ENCODE measurements at places on chromosomes 6 and 20.

DNA sequence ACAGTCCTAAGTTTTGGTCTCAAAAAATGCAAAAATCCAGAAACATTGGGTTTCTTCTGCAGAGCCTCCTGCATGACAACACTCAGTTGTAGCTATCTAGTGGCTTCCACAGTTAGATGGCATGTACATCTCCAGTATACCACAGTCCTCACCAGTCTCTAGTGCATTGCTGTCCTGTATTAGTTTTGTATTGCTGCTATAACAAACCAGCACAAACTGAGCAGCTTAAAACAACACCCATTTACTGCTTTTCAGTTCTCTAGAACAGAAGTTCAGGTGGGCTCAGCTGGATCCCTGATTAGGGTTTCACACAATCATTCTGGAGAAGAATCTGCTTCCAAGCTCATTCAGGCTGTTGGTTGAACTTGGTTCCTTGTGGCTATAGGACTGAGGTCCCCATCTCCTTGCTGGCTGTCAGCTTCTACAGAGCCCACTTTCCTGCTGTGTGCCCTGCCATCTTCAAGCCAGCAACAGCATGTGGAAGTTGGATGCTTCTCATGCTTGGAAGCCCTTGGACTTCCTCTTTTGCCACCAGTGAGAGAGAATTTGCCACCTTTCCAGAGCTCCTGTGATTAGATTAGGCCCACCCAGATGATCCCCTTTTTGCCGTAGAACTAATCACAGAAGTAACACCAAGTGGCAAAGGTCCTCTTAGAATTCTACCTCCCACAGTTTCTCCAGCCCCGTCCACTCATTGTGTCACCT is 48.9 kb upstream of the TBC1D7 start:
- peak; percentile 64 for DNase-seq

- DNase-seq = peak; percentile 89
Measured at GRCh38 chr6:35089935-35090505, 51.1 kb downstream of the TCP11 start.

DNA sequence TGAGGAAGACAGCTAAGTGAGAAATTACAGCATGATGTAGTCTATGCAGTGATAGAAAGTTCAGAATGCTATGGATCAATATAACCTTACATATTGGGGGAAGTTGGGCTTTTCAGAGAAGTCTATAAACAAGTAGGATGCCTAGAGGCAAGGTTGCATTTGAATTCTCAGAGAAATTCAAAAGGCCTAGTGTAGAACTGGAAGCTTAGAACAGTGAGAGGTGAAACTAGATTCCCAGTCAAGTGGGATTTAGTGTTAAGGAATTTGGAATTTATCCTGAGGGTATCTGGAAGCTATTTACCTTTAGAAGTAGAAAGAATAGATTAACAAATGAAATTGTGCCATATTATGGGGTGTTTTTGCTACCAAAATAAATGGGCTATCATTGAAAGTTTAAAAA is 4.3 kb downstream of the CENPW start:
- no peak for DNase-seq

DNA sequence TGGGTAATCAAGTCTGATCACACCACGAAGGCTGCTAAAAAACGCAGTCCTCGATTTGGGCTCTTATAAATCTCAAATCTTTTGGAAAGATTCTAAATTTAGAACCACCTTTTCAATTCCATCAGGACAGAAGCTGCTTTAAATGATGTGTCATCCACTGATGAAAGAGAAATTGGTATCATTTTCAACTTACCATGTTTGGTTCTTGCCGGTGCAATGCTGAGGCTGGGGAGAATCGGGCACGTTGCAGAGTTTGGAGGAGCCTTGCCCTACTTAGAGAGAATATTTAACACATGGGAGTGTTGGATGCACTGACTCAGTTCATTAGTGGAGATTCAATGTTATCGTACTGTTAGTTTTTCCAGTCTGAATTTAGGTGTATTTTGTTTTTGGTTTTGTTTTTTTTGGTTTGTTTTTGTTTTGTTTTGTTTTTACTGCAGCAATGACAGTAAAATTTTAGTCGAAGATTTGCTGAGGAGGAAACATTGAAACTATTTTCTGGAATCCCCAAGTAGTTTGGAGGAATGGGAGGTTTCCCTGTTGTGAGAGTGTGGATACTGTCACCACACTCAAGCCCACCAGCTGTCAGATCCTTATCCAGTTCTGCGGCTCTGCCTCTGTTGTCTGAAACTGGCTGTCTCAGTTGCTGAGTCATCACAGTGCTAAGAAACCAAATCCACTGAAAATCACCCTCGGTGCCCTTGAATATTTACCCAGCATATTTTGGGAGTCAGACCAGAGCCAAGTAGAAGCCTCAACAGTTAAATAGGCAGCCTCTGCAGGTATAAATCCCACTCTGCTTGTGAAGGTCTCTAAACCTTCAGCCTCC is 497.0 kb downstream of the BTBD3 start:
- DNase-seq = no peak

DNA sequence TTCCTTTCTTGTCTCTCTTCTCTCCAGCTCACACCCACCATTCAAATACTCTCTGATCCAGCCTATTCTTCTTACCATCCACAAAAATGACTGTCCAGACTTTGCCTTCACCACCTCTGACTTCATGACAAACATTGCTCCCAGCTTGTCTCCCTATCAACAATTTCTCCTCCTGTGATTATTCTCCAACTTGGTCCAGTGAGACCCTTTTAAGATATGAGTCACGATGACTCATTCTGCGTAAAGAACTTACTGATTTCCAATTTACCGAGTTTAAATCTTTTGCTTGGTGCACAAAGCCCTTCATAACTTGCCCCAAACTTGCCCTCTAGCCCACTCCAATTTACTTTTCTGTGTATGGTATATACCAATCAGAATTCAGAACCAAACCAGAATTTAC is 833.2 kb downstream of the MAFB start:
- DNase-seq = no peak

GRCh38 chr6:137848672-137849071 is 18.4 kb upstream of the TNFAIP3 start:
- no peak for DNase-seq

DNA sequence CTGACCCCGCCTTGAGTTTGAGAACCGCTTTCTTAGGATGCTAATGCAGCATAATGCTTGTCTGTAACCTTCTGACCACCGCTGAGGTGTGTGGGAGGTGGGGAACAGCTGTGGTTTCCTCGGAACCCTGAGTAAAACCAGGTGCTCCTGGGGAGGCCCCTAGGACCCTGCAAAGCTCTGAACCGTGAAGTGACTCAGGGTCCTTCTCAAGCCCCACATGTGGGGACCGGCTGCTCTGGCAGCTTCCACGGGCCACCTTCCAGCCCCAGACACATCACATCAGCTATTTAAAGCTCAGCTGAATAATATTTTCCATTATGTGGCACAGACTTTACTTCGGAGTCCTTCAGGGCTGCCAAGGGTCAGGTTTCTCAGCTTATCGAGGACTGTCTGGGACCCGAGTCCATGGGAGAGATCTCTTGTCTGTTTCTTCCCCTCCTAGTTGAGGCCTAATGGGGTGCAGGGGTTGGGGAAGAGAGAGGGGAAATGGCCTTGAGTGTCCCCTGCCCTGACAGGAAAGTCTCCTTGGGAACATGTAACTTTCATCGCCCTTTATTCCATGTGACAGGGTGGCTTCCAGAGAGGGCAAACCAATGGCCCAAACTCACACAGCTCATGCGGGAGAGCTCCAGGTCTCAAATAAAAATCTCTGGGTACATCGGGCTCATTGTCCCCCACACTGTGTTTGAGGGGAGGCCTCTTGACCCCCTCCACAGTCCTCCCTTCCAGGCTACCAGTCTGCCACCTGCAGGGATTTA is 186.1 kb upstream of the SLC24A3 start:
- no peak for DNase-seq

- no peak for DNase-seq
Measured at GRCh38 chr6:4084444-4085331, 5.8 kb upstream of the FAM217A start.

GRCh38 chr20:10259166-10259565 is 40.5 kb downstream of the SNAP25 start:
- no peak for DNase-seq

DNA sequence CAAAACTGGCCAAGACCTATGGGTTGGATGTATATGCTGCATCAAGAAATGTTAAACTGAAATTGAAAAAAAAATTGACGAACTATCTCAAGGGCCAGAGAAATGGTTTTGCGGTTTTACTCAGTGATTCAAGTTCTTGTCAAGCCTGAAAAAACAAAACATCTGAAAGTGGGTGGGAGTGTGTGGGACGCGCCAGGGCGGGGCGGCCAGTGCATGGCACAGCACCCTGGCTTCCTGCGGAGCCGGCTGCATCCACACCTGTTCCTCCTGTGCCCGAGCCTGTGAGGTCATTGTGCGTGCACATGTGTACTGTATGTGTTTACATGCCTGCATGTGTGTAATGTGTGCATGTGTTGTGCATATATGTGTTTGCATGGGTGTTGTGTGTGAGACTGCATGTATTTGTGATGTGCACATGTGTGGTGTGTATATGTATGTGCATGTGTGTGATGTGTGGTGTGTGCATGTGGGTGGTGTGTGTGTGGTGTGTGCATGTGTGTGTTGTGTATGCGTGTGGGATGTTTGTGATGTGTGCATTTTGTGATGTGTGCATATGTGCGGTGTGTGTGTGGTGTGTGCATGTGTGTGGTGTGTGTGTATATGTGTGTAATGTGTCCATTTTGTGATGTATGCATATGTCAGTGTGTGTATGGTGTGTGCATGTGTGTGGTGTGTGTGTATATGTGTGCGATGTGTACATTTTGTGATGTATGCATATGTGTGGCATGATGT is 59.8 kb downstream of the CDH4 start:
- DNase-seq = no peak

DNA sequence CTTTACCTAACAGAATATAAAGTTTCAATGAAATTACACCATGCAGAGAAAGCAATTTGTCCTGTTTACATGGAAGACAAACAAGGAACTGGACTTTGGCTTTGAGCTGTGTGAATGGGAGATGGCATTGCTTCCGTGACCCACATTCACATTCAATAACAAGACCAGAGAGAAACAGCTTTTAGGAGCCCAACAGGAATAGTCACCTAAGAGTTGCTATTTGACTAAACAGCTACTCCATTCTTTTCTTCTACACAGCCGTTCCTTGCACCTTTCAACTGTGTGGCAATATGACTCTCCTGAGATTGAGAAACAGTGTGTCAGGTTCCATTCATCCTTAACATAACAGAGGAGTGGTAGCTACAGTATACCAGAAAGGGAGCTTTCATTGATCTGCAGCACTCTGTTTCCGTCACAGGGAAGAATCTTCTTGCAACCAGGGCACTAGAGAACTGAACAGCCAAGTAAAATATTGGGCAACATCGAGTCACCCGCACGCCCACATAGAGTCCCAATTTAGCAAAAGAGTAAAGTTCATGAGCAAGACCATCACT is 355.1 kb downstream of the HAO1 start:
- DNase-seq = no peak

Data from KBM-7 (cell line).